ENCODE measurements at places on chromosomes 4 and X.

DNA sequence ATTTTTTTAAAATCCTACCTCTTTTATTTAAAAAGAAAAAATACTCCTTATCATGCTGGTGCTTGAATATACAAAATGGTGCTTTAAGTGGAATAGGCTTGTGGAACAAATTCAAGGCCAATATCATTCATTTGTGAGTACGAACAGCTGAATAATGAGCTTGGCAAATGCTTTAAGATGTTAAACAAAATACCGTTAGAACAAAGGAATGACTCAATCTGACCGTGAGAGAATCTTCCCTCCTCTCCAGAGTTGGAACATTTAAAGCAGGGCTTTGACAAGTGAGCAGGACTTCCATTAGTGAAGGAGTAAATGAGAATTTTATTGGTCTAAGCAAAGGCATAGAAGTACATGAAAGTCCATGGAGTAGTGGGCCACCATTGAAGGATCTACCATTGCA lies 74.5 kb downstream of the DCLK2 start:
- no peak for DNase-seq

DNA sequence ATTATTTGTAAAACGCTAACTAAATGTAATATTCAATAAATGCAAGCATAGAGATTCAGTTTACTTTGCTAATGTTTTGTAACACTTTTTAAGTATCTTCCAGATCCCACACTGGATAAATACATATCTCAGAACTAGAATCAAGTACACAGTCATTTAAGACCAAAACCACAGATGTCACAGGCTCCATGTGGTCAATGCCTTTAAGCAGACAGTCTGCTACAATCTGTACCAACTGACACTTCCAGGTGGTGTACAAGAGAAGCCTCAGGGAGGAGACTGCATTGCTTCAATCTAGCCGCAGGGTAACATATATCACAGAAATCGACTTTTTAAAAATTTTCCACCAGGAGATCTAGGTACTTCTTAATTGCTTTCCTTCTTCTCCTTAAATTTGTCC lies 229.6 kb upstream of the DIAPH2 start:
- no peak for DNase-seq

GRCh38 chr4:137394018-137394417 lies 138.3 kb downstream of the PCDH18 start:
- DNase-seq, result no peak

DNA sequence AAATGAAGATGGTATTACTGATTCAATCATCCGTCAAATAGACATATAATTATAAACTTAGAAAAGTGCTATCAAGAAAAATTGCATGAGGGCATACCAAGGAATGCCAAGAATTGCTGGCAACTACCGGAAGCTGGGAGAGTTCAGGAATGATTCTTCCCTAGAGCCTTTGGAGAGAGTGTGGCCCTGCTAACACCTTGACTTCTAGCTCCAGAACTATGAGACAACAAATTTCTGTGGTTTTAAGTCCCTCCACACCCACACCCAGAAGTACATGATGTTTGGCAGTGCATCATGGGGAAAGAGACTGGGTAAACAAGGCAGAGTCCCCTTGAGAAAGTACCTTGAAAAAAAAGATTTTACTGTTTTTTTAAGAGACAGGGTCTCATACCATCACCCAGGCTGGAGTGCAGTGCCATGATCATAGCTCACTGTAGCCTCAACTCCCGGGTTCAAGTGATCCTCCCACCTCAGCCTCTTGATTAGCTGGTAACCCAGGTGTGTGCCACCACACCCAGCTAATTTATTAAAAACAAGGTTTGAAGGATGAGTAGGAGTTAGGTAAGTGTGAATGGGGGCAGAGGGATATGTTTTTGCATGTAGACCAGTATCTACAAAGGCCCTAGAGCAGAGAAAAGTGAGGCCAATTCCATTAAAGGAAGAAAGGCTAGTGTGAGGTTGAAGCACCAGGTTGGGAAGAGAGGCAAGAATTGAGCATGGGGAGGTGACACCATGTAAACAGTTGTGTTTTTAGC lies 53.1 kb downstream of the GSX2 start:
- DNase-seq, result no peak

DNA sequence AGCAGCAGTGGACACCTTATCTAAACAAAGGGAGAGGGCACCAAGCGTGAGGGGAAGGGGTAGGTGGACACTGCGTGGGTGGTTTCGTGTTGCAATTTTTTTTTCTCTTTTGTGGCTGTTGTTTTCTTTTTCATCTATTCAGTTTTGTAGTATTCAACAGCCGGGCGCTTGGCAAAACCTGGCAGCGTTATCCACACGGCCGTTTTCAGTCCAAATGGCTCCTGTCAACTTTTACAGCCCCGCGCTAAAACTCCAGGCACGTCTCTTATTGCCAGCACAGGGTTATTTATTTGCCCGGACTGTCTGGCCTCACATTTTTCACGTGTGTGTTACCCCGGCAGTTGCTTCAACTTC lies 192.2 kb downstream of the BCOR start:
- DNase-seq, result no peak

- DNase-seq, result no peak
Observed at GRCh38 chr4:28313729-28314713, 1453.4 kb downstream of the STIM2 start.

DNA sequence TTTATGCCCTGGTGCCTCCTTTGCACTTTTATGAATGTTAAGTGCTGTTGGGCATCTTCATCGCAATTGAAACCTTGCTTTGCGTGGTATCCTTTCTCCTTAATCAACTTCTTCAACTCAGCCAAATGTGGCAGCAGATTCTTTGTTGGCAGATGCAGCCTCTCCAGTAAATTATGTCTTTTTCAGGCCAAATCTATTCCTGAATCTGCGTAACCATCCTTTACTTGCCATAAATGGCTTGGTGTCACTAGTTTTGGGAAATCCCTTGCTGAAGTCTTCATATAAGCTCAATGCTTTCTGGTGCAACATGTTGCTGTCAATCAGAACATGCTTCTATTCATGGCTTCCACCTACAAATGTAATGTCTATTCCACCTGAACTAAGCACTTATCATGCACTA lies 457.5 kb downstream of the FGF13 start:
- DNase-seq, result no peak

GRCh38 chr4:94758700-94759399 lies 1.1 kb downstream of the BMPR1B start:
- DNase-seq, result no peak

- DNase-seq, result no peak
Observed at GRCh38 chrX:54920610-54921426, at the start of gene TRO. TSS of gene TRO (plus strand) at chrX:54920824. CDS start at chrX:54922247, 1,423 bp downstream.

GRCh38 chrX:1507511-1508463 lies 29.2 kb downstream of the P2RY8 start:
- DNase-seq, result peak; percentile 24

DNA sequence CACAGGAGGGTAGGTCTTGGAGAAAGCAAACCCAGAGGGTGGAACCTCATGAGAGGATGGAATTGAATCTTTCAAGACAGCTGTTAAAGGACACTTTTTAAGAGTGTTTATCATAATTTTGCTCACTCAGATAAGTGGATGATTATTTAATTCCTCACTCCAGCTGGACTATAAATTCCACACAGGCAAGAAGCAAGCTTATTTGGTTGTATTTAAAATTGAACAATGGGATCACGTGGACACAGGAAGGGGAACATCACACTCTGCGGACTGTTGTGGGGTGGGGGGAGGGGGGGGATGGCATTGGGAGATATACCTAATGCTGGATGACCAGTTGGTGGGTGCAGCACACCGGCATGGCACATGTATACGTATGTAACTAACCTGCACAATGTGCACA lies 116.3 kb downstream of the DHRSX start:
- no peak for DNase-seq

DNA sequence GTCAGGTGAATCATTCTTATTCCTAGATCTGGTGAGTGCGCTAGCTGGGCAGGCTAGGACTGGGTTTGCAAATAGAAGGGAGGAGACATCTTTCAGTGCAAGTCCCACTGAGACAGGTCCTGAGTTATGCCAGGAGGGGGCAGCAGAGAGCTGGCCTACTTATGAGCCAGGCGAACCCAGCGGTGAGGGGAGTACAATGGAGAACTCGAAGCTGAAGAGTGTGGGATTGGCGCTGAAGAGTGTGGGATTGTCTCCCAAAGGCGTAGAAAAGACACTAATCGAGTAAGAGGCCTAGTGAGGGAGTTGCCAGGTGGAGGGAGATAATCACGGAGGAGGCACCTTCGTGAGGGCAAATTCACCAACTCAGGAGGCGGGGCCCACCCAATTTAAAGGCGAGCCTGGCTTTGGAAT lies 91.7 kb upstream of the CXorf66 start:
- DNase-seq, result peak; percentile 1

DNA sequence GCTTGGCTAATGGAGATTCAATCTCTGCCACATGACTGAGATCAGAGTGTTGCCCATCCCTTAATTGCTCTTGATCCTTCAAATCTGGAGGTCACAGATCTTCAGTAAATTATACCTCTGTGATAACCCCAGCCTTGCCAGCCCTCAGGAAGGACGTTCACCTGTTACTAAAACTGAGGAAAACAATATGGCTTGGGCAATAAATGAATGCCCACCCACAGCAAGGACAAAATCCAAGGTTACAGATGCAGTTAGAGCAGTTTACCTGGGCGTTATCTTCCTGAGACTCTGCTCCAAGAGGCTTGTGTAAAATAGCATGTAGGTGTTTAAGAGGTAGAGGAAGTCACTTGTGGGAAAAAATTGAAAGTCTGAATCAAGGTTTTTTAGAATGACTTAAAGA lies 69.3 kb upstream of the MAOA start:
- no peak for DNase-seq

- no peak for DNase-seq
Observed at GRCh38 chr4:154998284-154998683, 210.2 kb upstream of the NPY2R start.

GRCh38 chrX:69152417-69152841 lies 12.8 kb downstream of the PJA1 start:
- no peak for DNase-seq

GRCh38 chr4:187576751-187577150 lies 418.8 kb upstream of the ZFP42 start:
- DNase-seq, result no peak

DNA sequence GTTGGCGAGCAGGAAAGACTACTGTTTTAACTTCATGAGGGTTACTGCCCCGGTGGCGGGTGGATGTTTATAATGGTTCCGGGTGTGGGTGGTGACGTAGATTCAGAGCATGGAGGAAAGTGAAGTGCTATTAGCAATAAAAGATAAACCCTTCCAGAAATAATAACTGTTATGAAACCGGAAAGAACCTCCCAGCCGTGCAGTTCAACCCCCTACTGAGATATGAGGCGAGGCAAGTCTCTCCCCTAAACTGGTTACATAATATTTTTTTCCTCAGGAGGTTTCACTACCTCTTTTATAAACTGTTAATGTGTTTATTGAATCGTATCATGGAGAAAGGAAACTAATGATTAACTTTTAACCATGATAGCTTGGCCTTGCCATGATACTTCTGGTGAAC lies 33.9 kb upstream of the STIM2 start:
- no peak for DNase-seq

DNA sequence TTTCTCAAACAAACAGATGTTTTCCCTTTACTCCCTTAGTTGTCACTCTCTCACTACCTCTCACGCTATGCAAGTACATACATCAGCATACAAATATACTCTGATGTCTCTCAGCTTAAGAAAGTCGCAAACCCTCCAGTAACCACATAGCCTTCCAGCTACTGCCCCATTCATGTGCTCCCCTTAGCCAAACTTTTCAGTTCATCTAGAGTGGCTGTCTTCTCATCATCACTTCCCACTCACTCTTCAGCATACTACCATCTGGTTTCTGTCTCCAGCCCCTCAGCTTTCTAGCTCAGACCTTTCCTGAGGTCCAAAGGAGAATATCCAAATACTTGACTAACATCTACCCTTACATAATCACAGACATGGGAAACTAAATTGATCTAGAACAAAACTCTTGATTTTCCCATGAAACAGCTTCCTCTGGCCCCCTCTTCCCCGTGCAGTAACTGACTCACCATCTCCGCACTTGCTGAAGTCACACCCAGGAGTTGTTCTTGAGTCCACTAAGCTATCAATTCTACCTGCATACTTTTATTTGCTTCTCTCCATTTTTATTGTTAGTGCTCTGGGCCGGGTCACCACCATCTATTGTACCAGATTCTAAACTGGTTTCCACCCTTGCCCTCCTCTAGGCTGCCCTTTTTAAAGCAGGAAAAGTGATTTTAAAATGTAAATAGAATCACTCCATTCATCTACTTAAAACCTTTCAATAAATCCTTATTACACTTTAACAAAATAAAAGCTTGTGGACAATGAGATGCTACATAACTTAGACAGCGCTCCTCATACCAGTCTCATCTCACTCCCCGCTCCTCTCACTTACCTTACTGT lies 57.2 kb downstream of the CASP6 start:
- DNase-seq, result no peak

- DNase-seq, result no peak
Observed at GRCh38 chrX:39866229-39866628, 231.5 kb downstream of the BCOR start.

GRCh38 chrX:130097507-130098209 lies 12.6 kb downstream of the ELF4 start:
- no peak for DNase-seq

All from stimulated activated CD8-positive, alpha-beta memory T cell treated with anti-CD3 and anti-CD28 coated beads, Interleukin-2, amount 100 ng/mL, for 1 hour (primary cell).